HCT116 (cell line): ENCODE measurements at places on chromosomes 11 and 22. TPM values are rescaled to one million over a fixed set of nuclear protein-coding genes. Genes with fewer than 3 reads are reported as not detected.
A peak's percentile ranks its signal among the peaks of the same experiment; 100 is the strongest.

DNA sequence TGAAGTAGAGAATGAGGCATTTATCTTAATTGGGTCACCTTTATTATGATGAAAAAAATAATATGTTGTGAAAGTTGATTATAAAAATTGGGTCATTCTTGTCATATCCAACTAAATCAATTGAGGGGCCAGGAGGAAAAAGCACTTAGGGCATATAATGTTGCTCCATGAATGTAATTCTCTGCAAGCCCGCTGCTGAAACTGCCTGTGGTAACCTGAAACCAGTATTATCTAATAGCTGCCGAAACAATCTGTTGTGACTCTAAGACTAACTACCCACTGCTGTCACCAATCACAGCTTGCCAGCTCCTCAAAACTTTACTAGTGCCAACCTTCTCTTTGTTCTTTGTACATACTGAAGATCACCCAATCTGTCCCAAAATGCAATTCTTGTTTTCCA is 115.8 kb downstream of the ATG16L2 start:
- H3K27ac ChIP-seq, result no peak overlapping the region
- no peak overlapping the region for H3K4me3 ChIP-seq
- no peaks in the 10 kb centered on the region for H3K4me1 ChIP-seq
- H3K36me3 ChIP-seq, result no peaks in the 10 kb centered on the region

GRCh38 chr11:119206511-119207414 is 624 bp downstream of the CBL start:
- peak overlapping the region; percentile 72 for H3K4me3 ChIP-seq
- no peaks in the 10 kb centered on the region for H3K27me3 ChIP-seq

- DNase-seq, result peak; percentile 53
- no peak overlapping the region for H3K27ac ChIP-seq
- no peaks in the 10 kb centered on the region for H3K4me1 ChIP-seq
Measured at GRCh38 chr11:68206211-68206610, 6.9 kb downstream of the KMT5B start.

DNA sequence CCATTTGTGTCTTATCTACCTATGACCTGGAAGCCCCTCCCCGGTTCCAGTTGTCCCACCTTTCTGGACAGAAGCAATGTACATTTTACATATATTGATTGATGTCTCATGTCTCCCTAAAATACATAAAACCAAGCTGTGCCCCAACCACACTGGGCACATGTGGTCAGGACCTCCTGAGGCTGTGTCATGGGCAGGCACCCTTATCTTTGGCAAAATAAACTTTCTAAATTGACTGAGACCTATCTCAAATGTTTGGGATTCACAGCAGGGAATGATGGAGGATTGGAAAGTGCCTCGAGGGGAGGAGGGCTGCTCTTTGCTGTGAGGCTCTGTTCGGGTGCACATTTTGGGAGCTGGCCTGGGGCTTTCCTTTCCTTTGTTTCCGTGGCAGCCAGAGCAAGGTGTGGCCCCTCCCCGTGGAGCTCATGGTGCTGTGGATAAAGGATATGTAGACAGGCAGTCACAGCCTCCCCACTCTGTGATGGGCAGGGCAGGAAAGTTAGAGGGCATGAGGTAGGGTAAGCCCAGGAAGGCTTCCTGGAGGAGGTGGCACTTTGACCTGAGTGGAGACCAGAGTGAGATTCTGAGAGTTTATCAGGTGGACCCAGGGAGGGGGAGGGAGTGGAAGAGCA is 615.6 kb downstream of the TBC1D22A start:
- no peaks in the 10 kb centered on the region for H3K36me3 ChIP-seq
- DNase-seq, result no peak
- H3K4me1 ChIP-seq, result no peaks in the 10 kb centered on the region
- peaks cover 11% of the 10 kb centered on the region; the same call in 1 of the 2 replicates for H3K27me3 ChIP-seq

- no peaks in the 10 kb centered on the region for H3K36me3 ChIP-seq
- H3K4me3 ChIP-seq, result no peak overlapping the region
- no peaks in the 10 kb centered on the region for H3K27me3 ChIP-seq
- no peak overlapping the region for H3K27ac ChIP-seq
- DNase-seq, result no peak
- H3K4me1 ChIP-seq, result no peaks in the 10 kb centered on the region
Measured at GRCh38 chr11:111819161-111819828, 52.1 kb downstream of the ALG9 start.

GRCh38 chr11:12243911-12244550 is 133.3 kb upstream of the PARVA start:
- no peaks in the 10 kb centered on the region; the same call in 1 of the 2 replicates for H3K36me3 ChIP-seq
- DNase-seq, result no peak
- no peaks in the 10 kb centered on the region for H3K27me3 ChIP-seq
- no peak overlapping the region for H3K27ac ChIP-seq
- peaks cover 19% of the 10 kb centered on the region for H3K4me1 ChIP-seq

DNA sequence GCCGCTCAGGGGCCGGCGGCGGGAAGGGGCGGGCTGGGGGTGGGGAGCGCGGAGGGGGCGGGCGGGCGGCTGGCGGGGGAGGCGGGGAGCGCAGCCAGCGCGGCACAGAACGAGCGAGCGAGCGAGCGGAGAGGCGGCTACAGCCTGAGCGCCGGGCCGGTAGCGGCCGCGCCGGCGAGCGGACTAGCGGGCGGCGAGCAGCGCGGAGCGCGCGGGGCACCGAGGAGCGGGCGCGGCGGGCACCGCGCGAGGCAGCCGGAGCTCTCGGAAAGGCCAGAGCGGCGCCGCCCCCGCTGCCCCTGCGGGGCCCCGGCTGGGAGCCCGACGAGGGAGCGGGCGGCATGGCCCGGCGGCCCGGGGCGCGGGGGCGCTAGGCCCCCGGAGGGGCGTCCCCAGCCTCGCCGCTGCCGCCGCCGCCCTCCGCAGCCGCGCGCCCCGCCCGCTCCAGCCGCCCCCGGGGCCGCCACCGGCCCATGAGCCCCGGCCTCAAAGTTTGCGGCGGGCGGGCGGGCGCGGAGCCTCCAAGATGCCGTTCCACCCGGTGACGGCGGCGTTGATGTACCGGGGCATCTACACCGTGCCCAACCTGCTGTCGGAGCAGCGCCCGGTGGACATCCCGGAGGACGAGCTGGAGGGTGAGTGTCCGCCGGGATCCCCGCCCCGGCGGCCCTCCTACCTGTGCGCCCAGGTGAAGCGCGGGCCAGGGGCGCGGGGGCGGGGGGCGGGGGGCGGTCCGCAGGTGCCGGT is at the start of gene CABP7:
CABP7 (plus strand) TSS at position 105 of the 747 bp plus-strand sequence; CDS start at position 527, 422 bp downstream.
- H3K4me1 ChIP-seq, result peaks cover 5% of the 10 kb centered on the region
- no peak for DNase-seq
- H3K27ac ChIP-seq, result no peak within 1 kb of the TSS
- no peaks in the 10 kb centered on the region for H3K27me3 ChIP-seq
- no peaks in the 10 kb centered on the region for H3K36me3 ChIP-seq
- no peak within 1 kb of the TSS for H3K4me3 ChIP-seq

- H3K27me3 ChIP-seq, result no peaks in the 10 kb centered on the region
- peak overlapping the region; percentile 99 for H3K27ac ChIP-seq
- peak overlapping the region; percentile 36 for H3K4me3 ChIP-seq
- no peak for DNase-seq
Measured at GRCh38 chr11:62555464-62556107, 9.0 kb upstream of the AHNAK start.

- no peaks in the 10 kb centered on the region for H3K36me3 ChIP-seq
- H3K4me3 ChIP-seq, result no peak overlapping the region
- H3K27ac ChIP-seq, result no peak overlapping the region
- no peak for DNase-seq
- H3K27me3 ChIP-seq, result peaks cover 10% of the 10 kb centered on the region; the same call in 1 of the 2 replicates
Measured at GRCh38 chr22:25841775-25842174, 99.8 kb downstream of the MYO18B start.

- H3K4me1 ChIP-seq, result peaks cover 4% of the 10 kb centered on the region; the same call in 1 of the 2 replicates
- no peak overlapping the region for H3K27ac ChIP-seq
- H3K27me3 ChIP-seq, result no peaks in the 10 kb centered on the region
- no peak for DNase-seq
- H3K4me3 ChIP-seq, result no peak overlapping the region
- H3K36me3 ChIP-seq, result 0 out of 2 replicates have a peak, but pooled peaks cover 5% of the 10 kb centered on the region
Measured at GRCh38 chr11:12233602-12233925, 123.2 kb downstream of the MICAL2 start.

GRCh38 chr11:68632802-68633201 is 51.5 kb upstream of the GAL start:
- H3K4me3 ChIP-seq, result no peak overlapping the region
- H3K27ac ChIP-seq, result no peak overlapping the region
- no peaks in the 10 kb centered on the region for H3K36me3 ChIP-seq
- DNase-seq, result peak; percentile 79
- H3K27me3 ChIP-seq, result no peaks in the 10 kb centered on the region

GRCh38 chr11:70610566-70611565 is 212.5 kb downstream of the CTTN start:
- no peak overlapping the region for H3K4me3 ChIP-seq
- H3K36me3 ChIP-seq, result no peaks in the 10 kb centered on the region
- no peaks in the 10 kb centered on the region for H3K4me1 ChIP-seq
- DNase-seq, result no peak
- no peaks in the 10 kb centered on the region for H3K27me3 ChIP-seq

DNA sequence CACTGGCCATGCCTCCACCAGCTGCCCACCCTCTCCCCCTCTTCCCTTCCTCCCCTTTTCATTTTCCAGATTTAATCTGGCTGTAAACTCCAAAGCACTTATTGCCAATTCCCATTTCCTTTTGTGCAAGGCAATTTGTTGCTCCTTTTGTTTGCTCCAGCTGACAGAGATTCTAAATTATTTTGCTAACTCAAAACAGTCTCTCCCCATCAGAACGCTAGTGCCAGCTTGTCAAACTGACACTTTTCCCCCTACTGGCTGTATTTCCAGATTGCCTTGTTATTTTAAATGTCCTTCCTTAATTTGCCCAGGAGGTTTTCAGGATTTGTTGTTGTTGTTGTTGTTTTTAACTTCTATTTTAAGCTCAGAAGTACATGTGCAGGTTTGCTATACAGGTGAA is 57.0 kb upstream of the PAK1 start:
- H3K36me3 ChIP-seq, result no peaks in the 10 kb centered on the region
- no peak overlapping the region for H3K4me3 ChIP-seq
- no peak for DNase-seq
- no peaks in the 10 kb centered on the region for H3K4me1 ChIP-seq

DNA sequence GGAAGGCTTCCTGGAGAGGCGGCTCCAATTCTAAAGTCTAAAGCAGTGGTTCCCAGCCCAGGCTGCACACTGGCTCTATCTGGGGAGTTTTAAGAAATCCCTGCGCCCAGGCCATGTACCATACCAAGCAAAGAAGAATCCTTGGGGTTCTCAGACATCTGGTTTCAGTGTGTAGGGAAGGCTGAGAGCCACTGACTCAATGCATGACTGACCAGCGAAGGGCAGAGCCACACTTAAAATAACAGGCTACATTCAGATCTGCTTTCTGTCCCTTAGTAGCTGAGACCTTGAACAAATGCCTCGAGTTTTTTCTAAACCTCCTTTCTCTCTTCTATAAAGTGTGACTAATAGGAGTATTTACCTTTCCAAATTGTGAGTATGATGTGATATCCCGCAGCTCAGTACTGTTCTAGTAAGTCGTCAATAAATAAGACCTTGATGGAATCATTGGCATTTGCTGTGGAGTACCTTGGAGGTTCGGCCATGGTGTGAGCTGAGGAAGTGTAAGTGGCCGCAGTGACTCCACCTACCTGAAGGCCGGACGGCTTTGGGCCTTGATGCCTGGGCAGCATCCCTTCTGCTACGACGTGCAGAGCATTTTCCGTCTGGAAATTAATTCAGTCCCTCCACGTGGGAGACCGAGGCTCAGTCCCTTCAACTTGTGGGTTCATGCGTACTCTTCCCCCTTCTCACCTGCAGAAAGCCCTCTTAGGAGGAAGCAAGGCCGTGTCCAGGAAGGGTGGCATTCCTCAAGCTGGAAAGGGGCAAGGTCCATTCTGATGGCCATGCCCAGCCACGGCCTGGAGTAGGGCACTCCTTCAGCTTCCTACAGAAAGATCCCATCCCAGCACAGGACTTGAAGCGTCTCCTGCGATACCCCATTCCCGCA is 25.1 kb downstream of the GLB1L2 start:
- DNase-seq, result no peak
- no peaks in the 10 kb centered on the region for H3K36me3 ChIP-seq
- no peak overlapping the region for H3K27ac ChIP-seq
- H3K4me3 ChIP-seq, result no peak overlapping the region
- no peaks in the 10 kb centered on the region for H3K27me3 ChIP-seq

DNA sequence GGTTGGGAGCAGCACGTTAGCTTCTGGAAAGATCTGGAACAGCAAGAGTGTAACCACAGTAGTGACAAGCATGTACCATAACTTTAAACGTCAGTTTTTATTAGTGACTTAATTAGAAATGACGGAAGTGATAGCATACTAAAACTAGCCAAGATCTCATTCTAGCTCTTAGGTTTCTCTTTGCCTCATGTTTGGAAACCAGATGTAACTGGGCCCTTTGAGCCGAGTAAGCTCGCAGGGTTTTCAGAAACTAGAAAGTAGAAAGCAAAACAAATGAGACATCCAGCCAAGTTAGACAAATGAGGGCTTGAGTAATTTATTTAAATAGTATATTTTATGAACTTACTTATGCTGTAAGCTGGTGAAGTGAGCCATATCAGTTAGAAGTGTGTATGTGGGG is 40.2 kb upstream of the SLC5A12 start:
- H3K27ac ChIP-seq, result no peak overlapping the region
- H3K27me3 ChIP-seq, result no peaks in the 10 kb centered on the region

GRCh38 chr22:44594951-44595350 is 96.9 kb upstream of the RTL6 start:
- no peak overlapping the region for H3K4me3 ChIP-seq
- no peaks in the 10 kb centered on the region for H3K36me3 ChIP-seq
- no peaks in the 10 kb centered on the region for H3K4me1 ChIP-seq
- DNase-seq, result no peak

- peaks cover 20% of the 10 kb centered on the region for H3K4me1 ChIP-seq
- H3K27ac ChIP-seq, result peak overlapping the region; percentile 79
- peak overlapping the region; percentile 95 for H3K4me3 ChIP-seq
- H3K27me3 ChIP-seq, result no peaks in the 10 kb centered on the region
- H3K36me3 ChIP-seq, result no peaks in the 10 kb centered on the region; the same call in 1 of the 2 replicates
- DNase-seq, result no peak
Measured at GRCh38 chr11:76380159-76380976, 564 bp downstream of the THAP12 start.

- no peak for DNase-seq
- no peaks in the 10 kb centered on the region for H3K4me1 ChIP-seq
- no peaks in the 10 kb centered on the region for H3K27me3 ChIP-seq
- H3K27ac ChIP-seq, result no peak overlapping the region
- H3K36me3 ChIP-seq, result no peaks in the 10 kb centered on the region
Measured at GRCh38 chr11:19869466-19869865, 156.8 kb downstream of the NAV2 start.

GRCh38 chr11:116460156-116460920 is 312.4 kb downstream of the BUD13 start:
- H3K4me3 ChIP-seq, result no peak overlapping the region
- no peaks in the 10 kb centered on the region for H3K4me1 ChIP-seq
- DNase-seq, result no peak
- H3K36me3 ChIP-seq, result no peaks in the 10 kb centered on the region
- H3K27ac ChIP-seq, result no peak overlapping the region
- peaks cover 20% of the 10 kb centered on the region for H3K27me3 ChIP-seq

- H3K27ac ChIP-seq, result no peak overlapping the region
- H3K4me3 ChIP-seq, result no peak overlapping the region
- no peak for DNase-seq
Measured at GRCh38 chr11:122405547-122406341, 249.8 kb upstream of the UBASH3B start.

GRCh38 chr11:16286095-16286494 is 70.3 kb downstream of the SOX6 start:
- H3K4me1 ChIP-seq, result no peaks in the 10 kb centered on the region
- no peak overlapping the region for H3K27ac ChIP-seq
- no peaks in the 10 kb centered on the region for H3K36me3 ChIP-seq
- H3K4me3 ChIP-seq, result no peak overlapping the region
- H3K27me3 ChIP-seq, result no peaks in the 10 kb centered on the region; the same call in 1 of the 2 replicates

NAALAD2 gene
- not detected for total RNA-seq

IL10RA gene
- total RNA-seq, result 1.7 TPM

EXPH5 gene
- 18.3 TPM for total RNA-seq

GNG3 gene
- total RNA-seq, result not detected

SCUBE2 gene
- total RNA-seq, result 1.3 TPM

AGBL2 gene
- total RNA-seq, result not detected

APOC3 gene
- total RNA-seq, result 3.5 TPM

EI24 gene
- 130 TPM for total RNA-seq

C22orf42 gene
- total RNA-seq, result not detected

CREB3L1 gene
- 0.37 TPM for total RNA-seq

FBLN1 gene
- 23.4 TPM for total RNA-seq
